ENCODE measurements at places on chromosomes 5 and 9. TPM values are rescaled to one million over a fixed set of nuclear protein-coding genes. Genes with fewer than 3 reads are reported as not detected.

The AK3 gene
- 21.7 TPM for total RNA-seq

GRCh38 chr5:176474476-176474875, 26.3 kb downstream of the FAF2 start:
- no peaks in the 10 kb centered on the region for H3K4me1 ChIP-seq
- H3K4me3 ChIP-seq = no peak overlapping the region
- H3K36me3 ChIP-seq = peaks cover 10% of the 10 kb centered on the region
- no peak for DNase-seq
- no peak overlapping the region for H3K27ac ChIP-seq

DNA sequence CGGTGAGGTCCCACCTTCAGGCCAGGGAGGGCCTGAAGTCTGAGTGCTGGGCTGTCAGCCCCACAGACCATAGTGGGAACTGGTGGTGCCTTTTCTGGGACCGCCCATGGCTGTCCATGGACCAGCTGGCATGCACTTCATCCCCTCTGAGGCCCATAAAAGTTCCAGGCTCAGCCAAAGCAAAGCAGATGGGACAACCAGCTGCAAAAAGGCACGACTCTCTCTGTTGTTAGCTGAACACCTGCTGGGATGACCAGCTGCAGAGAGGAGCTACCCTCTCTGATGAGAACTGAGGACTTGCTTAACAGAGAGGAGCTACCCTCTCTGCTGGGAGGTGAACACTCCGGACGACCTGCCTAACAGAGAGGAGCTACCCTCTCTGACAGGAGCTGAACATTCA, 844.3 kb upstream of the DMAC1 start:
- no peaks in the 10 kb centered on the region for H3K36me3 ChIP-seq
- DNase-seq = no peak
- no peak overlapping the region for H3K27ac ChIP-seq
- H3K4me3 ChIP-seq = no peak overlapping the region
- no peaks in the 10 kb centered on the region for H3K27me3 ChIP-seq

DNA sequence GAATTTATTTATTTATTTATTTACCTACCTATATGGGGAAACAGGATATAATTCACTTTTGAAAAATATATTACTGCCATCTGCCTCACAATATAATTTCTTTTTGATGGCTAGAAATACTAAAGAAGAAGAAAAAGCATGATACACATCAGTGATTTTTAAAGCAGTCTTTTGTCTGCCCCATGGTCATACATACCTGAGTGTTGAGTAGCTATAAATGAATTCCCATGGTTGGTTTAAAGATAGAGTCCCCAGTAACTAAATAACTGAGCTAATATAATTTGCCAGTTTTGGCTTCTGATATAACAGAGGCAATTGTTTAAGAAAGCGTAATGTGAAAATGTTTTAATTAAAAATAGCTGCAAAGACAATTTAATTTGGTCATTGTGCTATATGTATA, 447.8 kb downstream of the PDE4D start:
- no peaks in the 10 kb centered on the region for H3K36me3 ChIP-seq
- H3K4me3 ChIP-seq = no peak overlapping the region
- H3K27ac ChIP-seq = no peak overlapping the region
- H3K4me1 ChIP-seq = no peaks in the 10 kb centered on the region

DNA sequence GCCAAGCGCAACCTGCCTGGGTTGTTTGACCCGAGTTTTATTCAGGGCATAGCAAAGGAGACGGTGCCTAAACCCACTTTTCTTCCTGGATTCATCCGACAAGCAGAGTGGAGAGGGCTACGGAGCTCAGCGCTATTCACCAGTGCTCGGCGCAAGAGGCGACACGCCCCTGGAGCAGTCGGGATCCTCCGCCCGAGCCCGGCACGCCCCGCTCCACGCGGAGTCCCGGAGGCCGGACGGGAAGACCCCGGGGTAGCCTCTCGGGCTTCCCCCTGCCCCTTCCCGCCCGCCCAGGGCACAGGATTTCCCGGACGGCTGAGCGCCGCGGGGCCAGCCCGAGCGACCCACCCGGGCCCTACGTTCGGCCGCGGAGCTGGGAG, 427 bp downstream of the SERINC5 start:
- peak overlapping the region; percentile 100 for H3K4me3 ChIP-seq
- H3K4me1 ChIP-seq = peaks cover 43% of the 10 kb centered on the region
- peak overlapping the region; percentile 86 for H3K27ac ChIP-seq
- no peaks in the 10 kb centered on the region for H3K36me3 ChIP-seq
- DNase-seq = no peak
- H3K27me3 ChIP-seq = no peaks in the 10 kb centered on the region

- peaks cover 56% of the 10 kb centered on the region for H3K36me3 ChIP-seq
- H3K4me3 ChIP-seq = no peak overlapping the region
- no peaks in the 10 kb centered on the region for H3K27me3 ChIP-seq
- H3K4me1 ChIP-seq = no peaks in the 10 kb centered on the region
- DNase-seq = no peak
Measured at GRCh38 chr9:130078547-130078946, 24.8 kb downstream of the GPR107 start.

GRCh38 chr5:133565993-133566392, 46.3 kb downstream of the FSTL4 start:
- DNase-seq = no peak
- no peaks in the 10 kb centered on the region for H3K4me1 ChIP-seq

- no peaks in the 10 kb centered on the region for H3K36me3 ChIP-seq
- no peak for DNase-seq
- H3K27me3 ChIP-seq = no peaks in the 10 kb centered on the region
- no peaks in the 10 kb centered on the region for H3K4me1 ChIP-seq
- H3K4me3 ChIP-seq = no peak overlapping the region
Measured at GRCh38 chr9:128762671-128763449, 8.9 kb downstream of the ZER1 start.
